Stimulated activated CD4-positive, alpha-beta T cell treated with anti-CD3 and anti-CD28 coated beads, Interleukin-1b, Interleukin-23, amount 100 ng/mL, for 1 hour (primary cell): ENCODE measurements at places on chromosomes 2 and 18.

- no peak for DNase-seq
Observed at GRCh38 chr2:233400961-233401360, 46.7 kb downstream of the DGKD start.

- no peak for DNase-seq
Observed at GRCh38 chr18:79400091-79400590, 4.4 kb downstream of the NFATC1 start.

DNA sequence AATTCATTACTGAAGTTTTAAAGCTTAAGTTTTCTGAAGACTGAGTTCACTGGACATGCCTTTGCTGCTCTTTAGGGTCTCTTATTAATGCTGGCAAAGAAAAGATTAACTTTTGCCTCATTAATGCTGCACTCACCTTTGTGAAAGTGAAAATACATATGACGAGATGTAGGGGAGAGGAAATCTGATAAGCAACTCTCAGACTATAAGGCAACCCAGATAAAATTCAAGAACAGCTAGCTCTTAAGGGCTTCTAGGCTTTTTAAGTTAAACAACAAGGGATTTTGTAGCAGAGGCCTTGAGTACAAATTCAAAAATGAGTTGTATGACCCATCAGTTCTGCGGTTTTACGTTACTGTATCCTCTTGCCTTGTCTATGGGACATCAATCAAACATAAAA lies 143.7 kb downstream of the USP34 start:
- no peak for DNase-seq

DNA sequence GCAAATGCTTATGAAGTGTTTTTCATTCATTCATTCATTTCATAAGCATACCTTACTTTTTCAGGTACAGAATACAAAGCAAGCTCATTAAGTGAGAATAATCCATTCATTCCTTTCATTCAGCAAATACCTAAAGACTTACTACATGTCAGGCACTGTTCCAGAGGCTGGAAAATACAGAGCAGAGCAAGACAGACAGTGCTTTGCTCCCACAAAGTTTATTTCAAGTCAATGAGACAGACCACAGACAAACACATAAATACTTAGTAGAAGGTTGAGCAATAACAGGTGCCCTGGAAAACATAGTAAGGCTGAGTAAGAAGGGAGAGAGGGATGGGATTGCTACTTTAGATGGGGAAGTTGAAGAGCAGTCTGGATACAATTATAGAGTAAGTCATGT lies 309.8 kb downstream of the C1D start:
- no peak for DNase-seq

GRCh38 chr18:72866901-72867745 lies 664 bp downstream of the NETO1 start:
- DNase-seq: no peak

DNA sequence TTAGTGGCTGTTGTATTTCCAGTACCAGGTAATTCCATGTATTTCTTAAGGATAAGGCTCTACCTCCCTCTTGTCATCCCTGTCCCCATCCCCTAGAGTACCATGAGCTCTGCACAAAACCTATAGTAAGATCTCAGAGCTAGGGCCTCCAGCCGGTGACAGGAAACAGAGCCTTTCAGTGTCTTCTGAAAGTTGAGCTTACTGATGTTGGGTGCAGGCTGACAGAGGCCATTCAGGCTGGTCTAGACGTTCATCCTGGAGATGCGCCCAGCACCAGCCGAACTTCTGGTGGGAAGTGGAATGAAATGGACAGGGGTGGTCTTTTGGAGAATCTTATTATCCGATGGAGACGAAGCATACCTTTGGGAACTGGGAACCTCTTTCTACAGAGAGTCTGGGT lies 16.7 kb upstream of the LYPD6B start:
- no peak for DNase-seq

DNA sequence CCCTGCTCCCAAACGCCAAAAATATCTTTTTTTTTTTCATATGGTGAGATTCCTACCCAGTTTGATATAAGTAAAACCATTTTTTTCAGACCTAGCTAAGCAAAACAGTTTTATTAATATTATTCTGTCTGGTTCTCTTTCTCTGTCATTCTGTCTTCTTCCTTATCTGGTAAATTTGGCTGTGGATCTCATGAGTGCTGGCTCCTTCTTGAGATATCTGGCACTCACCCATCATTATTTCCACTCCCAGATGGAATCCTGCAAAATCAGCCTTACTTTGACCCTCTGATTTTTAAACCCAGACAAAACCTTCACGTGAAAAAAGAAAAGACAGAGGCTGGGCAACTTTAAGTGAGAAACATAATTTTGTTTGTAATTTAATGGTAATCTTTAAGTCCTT lies 373.6 kb downstream of the NYAP2 start:
- no peak for DNase-seq

- no peak for DNase-seq
Observed at GRCh38 chr2:205865056-205865455, 182.8 kb downstream of the NRP2 start.

- DNase-seq: no peak
Observed at GRCh38 chr2:27073782-27074181, 2.3 kb upstream of the OST4 start.

- DNase-seq: no peak
Observed at GRCh38 chr2:136051725-136052048, 66.3 kb upstream of the DARS1 start.

DNA sequence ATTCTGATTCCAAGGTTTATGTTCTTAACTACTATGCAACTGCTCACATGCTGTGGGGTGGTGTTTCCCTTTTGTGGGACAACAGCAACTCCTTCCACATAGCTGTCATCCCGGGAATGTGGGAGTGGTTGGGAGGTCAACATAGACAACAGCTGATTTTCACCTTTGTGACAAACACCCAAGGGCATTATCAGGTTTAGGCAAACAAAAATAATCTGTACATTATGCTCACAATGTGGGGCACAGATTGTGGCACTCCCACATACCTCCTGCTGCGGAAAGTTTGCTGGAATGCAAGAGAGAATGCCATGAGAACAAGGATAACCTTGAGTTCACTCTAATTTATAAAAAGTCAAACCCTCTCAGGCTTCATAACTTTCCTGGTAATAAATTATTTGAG lies 582.6 kb downstream of the CNTNAP5 start:
- DNase-seq: no peak
